Panc1 (cell line): ENCODE measurements at places on chromosomes 12 and 14.

DNA sequence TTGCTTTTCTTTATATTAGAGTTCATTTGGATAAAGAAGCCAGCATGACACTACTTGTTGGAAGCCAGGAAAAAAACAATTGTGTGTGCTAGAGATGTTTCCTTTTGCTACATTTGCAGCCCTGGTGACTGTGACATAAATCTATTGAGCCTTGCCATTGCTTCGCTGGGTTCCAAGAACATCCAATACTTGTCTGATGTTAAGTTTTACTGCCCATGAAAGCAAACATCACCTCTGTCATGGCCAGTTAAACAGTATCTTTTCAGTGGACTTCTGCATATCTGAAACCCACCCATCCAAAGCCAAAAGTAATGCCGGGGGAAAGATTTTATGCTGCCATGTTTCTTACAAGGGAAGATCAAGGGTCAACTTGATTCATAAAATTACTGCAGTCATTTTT, 184.0 kb downstream of the MSRB3 start:
- no peak for DNase-seq

- DNase-seq: no peak
Measured at GRCh38 chr12:104495786-104496185, 39.0 kb downstream of the CHST11 start.

DNA sequence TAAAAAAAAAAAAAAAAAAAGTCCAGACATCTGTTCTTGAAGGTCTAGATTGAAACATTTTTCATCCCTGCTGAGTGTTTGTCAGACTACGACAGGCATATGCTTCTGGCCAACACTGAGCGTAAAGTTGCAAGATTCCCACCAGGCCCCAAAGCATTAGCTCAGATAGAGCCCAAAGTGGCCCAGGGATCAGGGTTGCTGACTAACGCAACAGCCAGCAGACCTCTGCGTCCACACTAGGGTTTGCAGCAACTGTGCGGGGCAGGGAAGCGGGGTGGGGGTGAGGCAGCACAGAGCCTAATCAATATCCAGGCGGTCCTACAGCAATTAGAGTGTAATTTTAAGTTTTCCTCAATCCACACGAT, 55.7 kb downstream of the SSH1 start:
- no peak for DNase-seq

DNA sequence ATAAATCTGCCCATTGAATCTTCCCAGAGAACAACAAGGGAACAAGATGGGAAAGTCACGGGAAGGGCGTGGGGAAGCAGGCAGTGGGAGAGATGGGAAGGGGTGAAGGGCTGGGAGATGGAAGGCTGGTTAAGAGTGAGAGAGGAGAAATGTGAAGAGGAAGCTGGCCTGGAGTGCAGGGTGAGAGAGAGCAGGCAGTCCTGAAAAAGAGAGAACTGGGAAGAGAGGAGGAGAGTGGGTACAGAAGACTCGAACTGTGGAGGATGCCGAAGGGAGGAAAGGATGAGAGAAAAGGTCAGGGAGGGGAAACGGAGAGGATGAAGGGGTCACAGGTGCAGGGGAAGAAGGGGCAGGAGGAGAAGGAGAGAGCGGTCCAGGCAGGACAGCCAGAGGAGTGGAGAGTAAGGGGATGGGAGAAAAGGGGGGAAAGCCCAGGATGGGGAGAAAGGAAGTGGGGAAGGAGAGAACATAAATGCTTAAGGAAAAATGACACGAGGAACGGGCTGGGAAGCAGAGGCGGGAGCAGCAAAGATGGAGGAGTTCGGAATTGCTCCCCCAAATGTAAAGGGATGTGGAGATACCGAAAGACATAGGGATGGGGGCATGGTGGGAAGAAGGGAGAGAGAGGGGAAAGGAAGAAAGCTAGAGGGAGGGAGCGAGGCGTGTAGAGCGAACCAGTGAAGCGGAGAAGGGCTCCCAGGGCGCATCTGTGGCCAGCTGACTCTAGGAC, 1.2 kb downstream of the PIANP start:
- DNase-seq: no peak

GRCh38 chr12:130186651-130187268, 24.5 kb downstream of the FZD10 start:
- DNase-seq: no peak

DNA sequence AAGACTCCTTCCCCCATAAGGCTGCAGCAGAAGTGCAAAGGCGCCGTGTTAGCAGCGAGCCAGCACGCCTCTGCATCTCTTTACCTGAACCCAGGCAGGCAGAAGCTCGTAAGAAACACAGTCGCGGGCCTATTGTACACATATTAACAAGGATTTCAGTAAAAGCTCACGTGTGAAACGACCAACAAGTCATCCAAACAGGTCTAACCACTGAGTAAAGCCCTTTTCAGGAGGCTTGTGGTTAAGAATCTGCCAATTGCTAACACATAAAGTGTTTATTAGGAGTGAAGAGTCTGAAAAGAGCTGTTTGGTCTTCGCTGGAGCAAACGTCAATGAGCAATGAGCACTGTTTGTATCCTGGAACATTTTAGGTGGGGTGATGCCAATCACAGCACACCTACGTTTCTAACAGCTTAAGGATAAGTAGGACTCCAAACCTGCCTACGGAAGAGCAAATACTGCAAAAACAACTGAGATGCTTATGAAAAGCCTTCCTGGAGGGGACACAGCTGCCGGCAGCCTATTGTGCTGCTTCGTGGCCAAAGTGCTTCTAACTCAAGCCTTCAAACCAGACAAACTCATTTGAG, 43.1 kb downstream of the PRKAB1 start:
- DNase-seq: no peak

DNA sequence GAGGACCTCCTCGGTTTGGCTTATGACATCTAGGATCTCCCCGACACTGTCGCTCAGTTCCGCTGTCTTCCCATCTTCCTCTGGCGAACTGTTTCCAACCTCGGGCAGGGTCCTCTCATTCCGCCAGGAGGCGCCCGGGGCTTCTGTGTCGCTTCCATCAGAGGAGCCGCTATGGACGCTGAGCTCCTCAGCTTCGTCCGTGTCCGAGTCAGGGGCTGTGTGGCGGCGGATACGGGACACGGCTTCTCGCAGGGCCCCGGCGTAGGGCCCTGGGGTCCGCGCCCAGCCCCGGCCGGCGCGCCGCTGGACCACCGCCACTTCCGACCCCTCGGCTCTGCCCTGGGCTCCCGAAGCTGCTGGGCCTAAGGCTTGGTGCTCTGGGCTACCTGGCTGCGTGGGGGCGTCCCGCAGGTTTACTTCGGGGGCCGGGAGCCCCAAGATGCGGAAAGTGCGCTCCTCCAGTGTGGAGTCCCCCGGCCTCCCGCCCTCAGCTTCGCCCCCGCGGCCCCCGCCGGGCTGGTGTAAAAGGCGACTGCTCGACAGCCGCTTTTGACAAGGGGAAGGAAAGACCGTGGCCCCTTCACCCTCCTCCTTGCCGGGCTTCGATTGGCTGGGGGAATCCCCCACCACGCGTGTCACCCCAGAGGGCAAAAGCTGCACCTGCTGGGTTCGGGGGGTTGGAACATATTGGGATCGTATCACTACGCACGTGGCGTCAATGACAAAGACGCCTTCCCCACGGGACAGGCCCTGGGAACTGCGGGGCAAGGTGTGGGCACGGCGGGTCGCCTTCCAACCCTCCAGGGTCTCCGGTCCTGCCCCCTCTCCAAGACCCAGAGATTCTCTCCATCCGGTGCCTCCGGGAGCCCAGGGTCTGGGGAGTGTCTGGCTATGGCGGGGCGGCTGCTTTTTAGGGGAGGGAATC, 2.1 kb downstream of the DDN start:
- no peak for DNase-seq

- DNase-seq: no peak
Measured at GRCh38 chr14:77197988-77198387, 16.4 kb downstream of the TMEM63C start.

- no peak for DNase-seq
Measured at GRCh38 chr14:93536945-93537344, 106.2 kb downstream of the UNC79 start.

DNA sequence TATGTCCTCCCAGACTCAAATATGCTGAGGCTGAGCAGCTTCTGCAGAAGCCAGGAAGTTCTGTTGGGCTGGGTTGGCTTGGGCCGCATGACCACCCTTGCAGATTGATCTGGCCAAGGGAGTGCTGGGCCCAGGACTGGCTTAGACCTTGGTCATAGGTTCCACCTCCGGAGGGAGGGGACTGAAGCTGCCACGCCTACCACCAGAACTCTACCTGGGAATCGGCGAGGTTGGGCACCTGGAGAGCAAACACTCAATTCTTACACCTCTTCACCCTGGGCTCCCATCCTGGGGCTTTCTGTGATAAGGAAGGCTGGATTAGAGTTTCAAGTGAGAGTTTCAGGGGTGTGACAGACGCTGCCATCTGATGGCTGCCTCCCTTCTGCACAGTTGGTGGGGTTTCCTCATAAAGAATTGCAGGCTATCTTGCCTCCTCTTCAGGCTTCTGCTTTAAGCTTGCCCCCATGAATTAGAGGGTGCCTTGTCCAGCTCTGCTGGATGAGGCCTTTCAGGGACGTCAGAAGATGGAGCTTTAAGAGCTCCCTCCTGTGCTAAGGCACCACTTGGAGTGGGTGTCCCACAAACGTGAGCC, 5.8 kb downstream of the SLC24A4 start:
- DNase-seq: no peak

DNA sequence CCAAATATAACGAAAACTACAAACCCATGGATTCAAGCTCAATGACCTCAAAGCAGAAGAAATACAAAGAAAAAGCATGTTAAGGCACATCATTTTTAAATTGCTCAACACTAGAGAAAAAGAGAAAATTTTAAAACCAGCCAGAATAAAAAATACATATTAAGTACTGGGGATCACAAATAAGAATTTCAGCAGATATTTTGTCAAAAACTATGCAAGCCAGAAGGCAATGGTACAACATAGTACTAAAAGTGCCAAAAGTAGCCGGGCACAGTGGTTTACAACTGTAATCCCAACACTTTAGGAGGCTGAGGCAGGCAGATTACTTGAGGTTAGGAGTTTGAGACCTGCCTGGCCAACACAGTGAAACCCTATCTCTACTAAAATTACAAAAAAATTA, 10.2 kb downstream of the SGPP1 start:
- DNase-seq: no peak

- no peak for DNase-seq
Measured at GRCh38 chr12:122868471-122869177, 27.3 kb downstream of the VPS37B start.

DNA sequence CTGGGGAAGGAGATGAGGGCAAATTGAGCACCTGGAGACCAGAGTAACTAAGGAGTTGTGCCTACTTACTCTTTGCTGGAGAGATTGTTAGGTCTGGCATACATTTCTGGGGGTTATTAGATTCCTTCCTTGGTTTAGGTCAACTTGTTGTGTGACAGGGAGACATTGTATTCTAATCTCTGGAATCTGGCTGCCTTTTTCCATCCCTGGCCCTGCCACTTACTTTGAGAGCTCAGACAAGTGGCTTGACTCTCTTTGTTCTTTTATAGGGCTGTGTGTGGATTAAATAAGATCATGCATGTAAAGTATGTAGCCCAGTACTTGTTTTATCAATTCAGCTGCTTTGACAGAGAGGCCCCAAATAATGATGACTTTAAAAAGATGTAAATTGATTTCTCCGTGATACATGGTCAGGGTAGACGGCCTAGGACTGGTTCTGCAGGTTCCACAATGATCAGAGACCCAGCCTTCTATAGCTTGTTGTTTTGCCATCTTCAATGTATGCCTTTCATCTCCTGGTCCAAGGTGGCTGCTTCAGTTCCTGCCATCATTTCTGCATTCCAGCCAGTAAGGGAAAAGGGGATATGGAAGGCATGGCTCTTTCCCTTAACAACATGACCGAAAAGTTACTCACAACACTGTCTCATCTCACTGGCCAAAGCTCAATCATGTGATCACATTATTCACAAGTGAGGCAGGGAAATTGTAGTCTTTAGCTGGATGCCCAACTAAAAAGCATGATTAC, 72.6 kb downstream of the CHST11 start:
- no peak for DNase-seq

DNA sequence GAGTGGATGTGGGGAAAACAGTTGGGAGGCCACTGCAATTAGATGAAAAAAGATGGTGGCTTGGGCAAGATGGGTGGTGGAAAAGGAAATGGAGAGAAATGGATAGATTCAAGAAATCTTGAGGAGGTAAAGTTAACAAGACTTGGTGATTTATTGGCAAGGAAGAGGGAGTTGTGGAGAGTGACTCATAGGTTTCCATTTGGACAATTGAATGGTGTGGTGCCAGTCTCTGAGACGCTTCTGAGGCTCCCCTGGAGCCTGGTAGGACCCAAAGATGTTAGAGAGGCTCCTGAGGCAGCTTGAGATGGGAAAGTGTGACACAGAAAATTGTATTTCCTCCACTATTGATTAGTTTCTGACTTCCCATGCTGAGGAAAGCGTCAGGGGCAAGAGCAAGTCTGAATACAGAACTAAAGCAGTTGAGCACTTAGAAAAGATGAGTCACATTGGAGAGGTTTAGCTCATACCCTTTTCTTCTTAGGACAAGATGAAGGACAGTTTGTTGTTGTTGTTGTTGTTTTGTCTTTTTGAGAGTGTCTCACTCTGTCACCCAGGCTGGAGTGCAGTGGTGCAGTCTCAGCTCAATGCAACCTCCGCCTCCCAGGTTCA, 4.5 kb downstream of the PRPF40B start:
- no peak for DNase-seq

DNA sequence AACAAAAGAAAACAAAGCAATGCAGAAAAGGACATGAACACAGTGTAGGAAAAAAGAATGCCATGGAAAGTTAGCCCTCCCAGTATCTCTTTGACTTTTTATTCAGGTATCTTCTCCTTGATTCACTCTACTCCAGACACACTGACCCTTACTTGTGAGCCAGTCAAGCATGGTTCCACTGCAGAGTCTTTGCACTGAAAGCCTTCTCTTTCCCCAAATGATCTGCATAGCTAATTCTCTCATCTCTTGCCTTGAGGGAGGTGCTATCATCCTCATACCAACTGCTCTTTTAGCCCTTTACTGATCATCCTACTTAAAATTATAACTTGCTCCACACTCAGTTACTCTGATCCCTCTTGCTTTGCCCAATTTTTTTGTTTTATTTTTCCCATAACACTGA, 101.2 kb upstream of the SLC16A7 start:
- DNase-seq: no peak

- no peak for DNase-seq
Measured at GRCh38 chr12:129161511-129161910, 308.2 kb downstream of the GLT1D1 start.

GRCh38 chr14:78143489-78144145, 26.6 kb upstream of the NRXN3 start:
- DNase-seq: no peak

GRCh38 chr12:7093486-7093885, 1.2 kb upstream of the C1R start:
- DNase-seq: no peak

GRCh38 chr12:92466391-92467305, 236.1 kb upstream of the PLEKHG7 start:
- no peak for DNase-seq

DNA sequence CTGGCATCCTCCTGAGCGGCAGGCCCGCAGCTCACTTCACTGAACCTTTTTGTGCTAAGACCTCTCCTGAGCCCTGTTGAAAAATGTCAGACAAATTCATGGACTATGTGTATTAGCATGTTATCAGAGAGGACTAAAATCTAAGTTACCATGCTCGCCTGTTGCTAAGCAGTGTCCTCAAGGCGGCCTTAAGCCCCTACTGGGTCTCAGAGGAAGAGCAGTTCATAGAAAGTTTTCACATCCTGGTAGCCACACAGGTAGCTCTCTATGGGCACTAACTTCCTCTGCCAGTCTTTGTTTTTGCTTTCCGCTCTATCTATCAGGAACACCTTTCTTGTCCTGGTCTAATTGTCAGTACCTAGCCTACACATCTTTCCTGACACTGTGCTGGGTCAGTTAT, 306.6 kb upstream of the MIS18BP1 start:
- DNase-seq: no peak

GRCh38 chr12:5948696-5949095, 3.6 kb upstream of the ANO2 start:
- no peak for DNase-seq

GRCh38 chr12:12294215-12295005, 27.6 kb upstream of the LRP6 start:
- DNase-seq: no peak
